Adrenal gland (tissue), 19 donors: ENCODE measurements at places on chromosomes 3 and 15. TPM values are rescaled to one million over a fixed set of nuclear protein-coding genes. Genes with fewer than 3 reads are reported as not detected.

Gene EOMES
- polyA plus RNA-seq: 0.55 TPM

Gene LINGO1
- polyA plus RNA-seq: 0.37 TPM

Gene GRM7
- 0.37 TPM for polyA plus RNA-seq

Gene ATP13A5
- not detected for polyA plus RNA-seq

Gene ATP10A
- polyA plus RNA-seq: 11.1 TPM

Gene RSRC1
- 18.7 TPM for polyA plus RNA-seq

Gene VPS8
- 20.4 TPM for polyA plus RNA-seq

Gene TMCO5A
- not detected for polyA plus RNA-seq

Gene TGM4
- 0.24 TPM for polyA plus RNA-seq

Gene SEMA3B
- 496 TPM for polyA plus RNA-seq

Gene COL7A1
- 66.9 TPM for polyA plus RNA-seq

Gene GASK1A
- polyA plus RNA-seq: 1.5 TPM

Gene ABHD17C
- 2.1 TPM for polyA plus RNA-seq

Gene CATSPER2
- polyA plus RNA-seq: 10.5 TPM

Gene GOLGA8S
- 0.10 TPM for polyA plus RNA-seq

Gene TM4SF1
- polyA plus RNA-seq: 31.5 TPM

Gene NEO1
- 14.9 TPM for polyA plus RNA-seq

Gene PYGO1
- 1.8 TPM for polyA plus RNA-seq

Gene SERPINI2
- polyA plus RNA-seq: not detected

Gene EBLN2
- polyA plus RNA-seq: 0.27 TPM
